ENCODE measurements at places on chromosomes 5 and 9.
A peak's percentile ranks its signal among the peaks of the same experiment; 100 is the strongest.

- peak; percentile 38 for DNase-seq
Measured at GRCh38 chr5:13276156-13276555, 668.3 kb downstream of the DNAH5 start.

DNA sequence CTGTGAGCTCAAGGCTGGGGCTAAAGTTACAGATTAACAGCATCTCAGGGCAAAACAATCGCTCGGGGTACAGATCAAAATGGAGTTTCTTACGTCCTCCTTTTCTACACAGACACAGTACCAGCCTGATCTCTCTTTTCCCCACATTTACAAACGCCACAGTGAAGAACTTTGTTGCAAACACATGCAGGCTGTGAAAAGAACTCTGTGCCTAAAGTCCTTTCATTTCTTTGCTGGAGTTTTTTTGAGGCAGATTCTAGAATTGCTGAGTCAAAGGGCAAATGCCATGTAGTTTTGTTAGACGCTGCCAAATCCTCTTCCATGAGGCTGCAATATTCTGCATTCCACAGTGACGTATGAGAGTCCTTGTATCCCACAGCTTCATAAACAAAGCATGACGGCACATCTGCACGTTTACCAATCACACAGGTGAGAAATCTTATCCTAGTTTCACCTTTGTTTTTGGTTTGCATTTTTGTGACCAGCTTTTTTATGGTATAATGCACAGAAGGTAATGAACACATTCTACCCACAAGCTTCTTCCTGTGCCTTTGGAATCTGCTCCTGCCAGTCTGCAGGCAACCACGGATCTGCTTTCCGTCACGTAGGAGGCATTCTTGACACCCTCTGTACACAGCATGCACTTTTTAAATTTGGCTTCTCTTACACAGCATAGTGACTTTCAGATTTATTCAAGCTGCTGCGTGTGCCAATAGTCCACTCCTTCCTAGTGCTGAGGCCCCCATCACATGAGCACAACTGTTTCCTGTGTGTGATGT is 44.6 kb upstream of the LPCAT1 start:
- DNase-seq, result peak; percentile 90

GRCh38 chr9:68951879-68952659 is 61.8 kb downstream of the PRKACG start:
- DNase-seq, result no peak

DNA sequence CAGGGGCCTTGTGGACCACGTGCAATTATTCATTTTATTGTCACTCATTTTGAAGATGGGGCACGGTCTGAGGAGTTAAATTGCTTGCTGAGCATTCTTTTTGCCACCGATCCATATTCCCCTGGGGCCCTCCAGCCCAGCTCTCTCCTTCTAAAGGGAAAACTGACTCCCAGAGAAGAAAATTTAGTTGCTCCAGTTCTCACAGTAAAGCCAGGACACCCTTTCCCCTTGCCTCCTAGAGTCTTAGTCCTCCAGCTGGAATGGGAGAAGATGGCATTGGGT is 1.0 kb upstream of the PANK3 start:
- DNase-seq, result no peak

DNA sequence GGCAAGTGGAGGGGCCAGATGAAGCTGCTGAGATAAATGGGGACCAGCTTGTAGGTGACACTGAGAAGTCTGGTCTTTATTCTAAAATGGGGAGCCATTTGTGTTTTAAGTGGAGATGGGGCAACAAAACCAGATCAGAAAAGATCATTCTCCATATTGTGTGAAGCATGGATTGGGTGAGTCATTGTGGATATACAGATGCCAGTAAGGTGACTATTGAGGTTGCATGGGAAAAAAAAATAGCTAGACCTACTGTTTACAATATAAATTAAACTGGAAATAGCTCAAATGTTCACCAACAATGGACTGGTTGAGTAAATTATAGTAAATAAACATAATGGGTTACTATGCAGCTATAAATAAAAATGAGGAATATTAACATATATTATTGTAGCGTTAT is 5.4 kb upstream of the MAP1B start:
- DNase-seq, result peak; percentile 69
